Caudate nucleus (tissue), 63 donors: ENCODE measurements at places on chromosomes 6 and 20.

DNA sequence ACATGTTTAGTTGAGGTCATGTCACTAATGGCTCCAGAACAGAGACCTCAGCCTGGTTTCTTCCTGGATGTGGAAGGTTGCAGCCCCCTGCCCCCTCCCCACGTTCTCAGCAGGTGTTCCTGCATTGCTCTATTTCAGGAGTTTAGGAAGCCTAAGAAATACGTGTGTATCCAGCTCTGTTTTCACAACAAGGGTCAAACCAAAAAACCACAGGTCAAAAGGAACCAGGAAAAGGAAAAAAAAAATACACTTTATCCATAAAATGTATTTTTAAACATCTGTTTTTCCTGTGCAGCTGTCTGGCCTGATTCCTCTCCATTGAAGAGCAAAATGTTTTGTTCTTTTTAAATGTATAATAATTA, 107.9 kb upstream of the PLEKHG1 start:
- no peak for DNase-seq

DNA sequence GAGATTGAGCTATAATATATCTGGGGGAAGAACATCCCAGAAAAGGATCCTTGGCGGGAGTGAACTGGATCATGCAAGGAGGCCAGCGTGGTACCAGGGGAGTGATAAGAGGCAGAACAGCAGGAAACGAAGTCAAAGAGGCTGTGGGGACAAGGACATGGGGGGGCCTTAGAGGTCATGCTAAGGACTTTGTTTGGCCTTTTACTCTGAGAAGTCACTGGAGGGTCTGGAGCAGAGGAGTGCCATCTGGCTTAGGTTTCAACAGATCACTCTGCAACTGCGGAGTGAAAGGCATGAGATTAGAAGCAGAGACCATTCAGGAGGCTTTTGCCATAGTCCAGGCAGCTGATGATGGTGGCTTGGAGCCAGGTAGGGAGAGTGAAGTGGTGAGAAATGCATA, 24.3 kb downstream of the MRAP2 start:
- no peak for DNase-seq

DNA sequence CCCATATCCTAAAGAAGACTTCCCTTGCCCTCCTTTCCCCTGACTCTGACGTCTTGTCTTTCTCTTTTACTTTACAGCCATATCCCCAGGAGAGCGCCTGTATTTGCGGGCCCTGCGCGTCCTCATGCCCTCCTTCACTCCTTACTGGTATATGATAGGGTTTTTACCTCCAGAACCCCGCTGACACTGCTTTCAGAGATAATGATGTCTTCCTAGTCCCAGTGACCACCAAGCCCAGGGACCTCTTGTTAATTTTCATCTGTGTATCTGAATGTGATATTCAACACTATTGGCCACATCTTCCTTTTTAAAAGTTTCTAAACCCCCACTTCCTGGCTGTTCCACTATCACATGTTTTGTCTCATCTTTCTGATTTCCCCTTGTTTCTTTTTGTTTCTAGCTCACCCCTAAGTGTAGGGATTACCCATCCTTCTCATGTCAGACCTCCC, 102.0 kb downstream of the HIVEP1 start:
- no peak for DNase-seq

GRCh38 chr20:41938353-41938752, 320.2 kb upstream of the CHD6 start:
- DNase-seq: no peak

GRCh38 chr6:140718021-140718420, 1343.6 kb upstream of the CITED2 start:
- no peak for DNase-seq

GRCh38 chr6:119942078-119942752, 592.7 kb upstream of the MAN1A1 start:
- DNase-seq: no peak

GRCh38 chr6:21771626-21772320, 178.2 kb downstream of the SOX4 start:
- DNase-seq: no peak

- no peak for DNase-seq
Measured at GRCh38 chr6:9494864-9495263, 920.0 kb downstream of the TFAP2A start.

GRCh38 chr6:122719176-122719575, 60.3 kb upstream of the FABP7 start:
- no peak for DNase-seq

DNA sequence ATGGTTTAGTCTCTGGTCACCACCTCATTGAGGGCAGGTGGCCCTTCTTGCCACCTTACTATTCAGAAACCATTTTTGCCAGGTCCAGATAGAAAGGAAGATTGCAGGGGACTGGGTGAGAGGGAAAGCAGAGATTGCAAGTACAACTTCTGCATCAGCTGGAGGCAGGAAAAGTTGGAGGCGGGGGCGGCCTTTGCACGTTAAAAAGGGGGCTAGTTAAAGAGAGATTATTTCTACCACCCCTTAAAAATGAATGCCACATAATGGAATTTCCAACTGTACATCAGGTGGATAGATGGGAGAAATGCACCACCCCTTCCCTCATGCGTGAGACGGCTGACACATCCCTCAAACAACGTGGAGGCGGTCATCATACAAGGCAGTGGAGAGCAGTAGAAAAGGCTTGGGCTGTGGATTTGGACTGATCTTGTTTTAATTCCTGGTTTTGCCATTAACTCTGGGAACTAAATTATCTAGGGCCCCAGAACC, 95.4 kb upstream of the CNKSR3 start:
- DNase-seq: no peak

GRCh38 chr20:20454367-20454766, 86.5 kb downstream of the INSM1 start:
- no peak for DNase-seq

- DNase-seq: no peak
Measured at GRCh38 chr6:37622646-37623071, 75.0 kb downstream of the MDGA1 start.

- DNase-seq: no peak
Measured at GRCh38 chr6:115832186-115832585, 228.5 kb downstream of the FRK start.

- DNase-seq: no peak
Measured at GRCh38 chr6:39209911-39210310, 19.4 kb downstream of the KCNK5 start.

GRCh38 chr6:45988635-45989034, 27.0 kb downstream of the CLIC5 start:
- no peak for DNase-seq

DNA sequence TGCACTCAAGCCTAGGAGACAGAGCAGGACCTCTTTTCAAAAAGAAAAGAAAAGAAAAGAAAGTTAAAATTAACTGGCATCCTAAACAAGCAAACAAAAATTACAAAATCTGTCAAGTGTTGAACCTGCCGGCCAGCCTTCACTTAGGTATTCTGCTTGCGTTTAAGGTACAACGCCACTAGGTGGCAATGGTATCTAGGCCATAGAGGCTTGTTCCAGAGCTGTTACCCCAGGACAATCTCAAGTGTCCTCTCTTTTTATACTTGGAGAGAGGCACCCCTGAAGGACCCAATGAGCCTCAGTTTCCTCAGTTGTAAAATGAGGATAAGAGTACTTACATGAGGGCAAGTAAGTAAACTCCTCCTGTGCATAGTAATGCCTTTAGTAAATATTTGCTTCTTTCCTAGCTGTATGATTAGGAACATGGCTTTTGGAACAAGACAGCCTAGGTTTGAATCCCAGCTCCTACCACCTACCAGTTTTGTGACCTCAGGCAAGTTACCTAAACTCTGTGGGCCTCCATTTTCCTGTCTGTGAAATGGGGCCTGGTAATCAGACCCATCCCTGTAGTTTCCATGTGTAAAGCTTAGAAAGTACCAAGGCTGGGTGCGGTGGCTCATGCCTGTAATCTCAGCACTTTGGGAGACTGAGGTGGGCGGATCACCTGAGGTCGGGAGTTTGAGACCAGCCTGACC, 5.8 kb upstream of the PACSIN1 start:
- DNase-seq: no peak

DNA sequence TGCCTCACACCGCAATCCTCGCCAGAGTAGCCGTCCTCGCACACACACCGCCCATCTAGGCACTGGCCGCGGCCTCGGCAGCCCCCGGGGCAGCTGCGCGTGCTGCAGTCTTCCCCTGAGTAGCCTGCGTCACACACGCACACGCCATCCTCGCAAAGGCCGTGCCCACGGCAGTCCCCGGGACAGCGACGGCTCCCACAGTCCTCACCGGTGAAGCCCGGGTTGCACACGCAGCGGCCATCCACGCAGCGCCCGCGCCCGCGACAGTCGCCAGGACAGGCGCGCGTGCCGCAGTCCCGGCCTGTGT, 13.1 kb downstream of the TNXB start:
- DNase-seq: no peak

GRCh38 chr6:35945650-35946025, 24.7 kb upstream of the SRPK1 start:
- DNase-seq: no peak

DNA sequence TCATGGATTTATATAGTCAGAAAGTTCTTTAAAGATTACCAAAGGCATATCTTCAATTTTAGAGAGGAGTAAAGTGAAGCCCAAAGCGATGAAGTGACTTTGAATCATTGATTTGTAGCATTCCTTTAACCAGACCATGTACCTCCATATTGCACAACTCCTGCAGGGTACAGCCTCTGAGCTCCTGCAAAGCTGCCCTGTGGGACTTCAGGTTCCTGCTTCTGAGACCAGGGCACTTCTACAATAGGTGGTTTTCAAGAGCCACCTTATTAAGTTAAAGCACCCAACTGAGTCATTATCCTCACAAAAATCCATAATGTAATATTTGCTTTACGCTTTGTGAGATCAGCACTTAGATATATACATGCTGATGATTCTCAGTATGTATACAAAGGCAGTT, 270.7 kb upstream of the RGS17 start:
- DNase-seq: no peak

DNA sequence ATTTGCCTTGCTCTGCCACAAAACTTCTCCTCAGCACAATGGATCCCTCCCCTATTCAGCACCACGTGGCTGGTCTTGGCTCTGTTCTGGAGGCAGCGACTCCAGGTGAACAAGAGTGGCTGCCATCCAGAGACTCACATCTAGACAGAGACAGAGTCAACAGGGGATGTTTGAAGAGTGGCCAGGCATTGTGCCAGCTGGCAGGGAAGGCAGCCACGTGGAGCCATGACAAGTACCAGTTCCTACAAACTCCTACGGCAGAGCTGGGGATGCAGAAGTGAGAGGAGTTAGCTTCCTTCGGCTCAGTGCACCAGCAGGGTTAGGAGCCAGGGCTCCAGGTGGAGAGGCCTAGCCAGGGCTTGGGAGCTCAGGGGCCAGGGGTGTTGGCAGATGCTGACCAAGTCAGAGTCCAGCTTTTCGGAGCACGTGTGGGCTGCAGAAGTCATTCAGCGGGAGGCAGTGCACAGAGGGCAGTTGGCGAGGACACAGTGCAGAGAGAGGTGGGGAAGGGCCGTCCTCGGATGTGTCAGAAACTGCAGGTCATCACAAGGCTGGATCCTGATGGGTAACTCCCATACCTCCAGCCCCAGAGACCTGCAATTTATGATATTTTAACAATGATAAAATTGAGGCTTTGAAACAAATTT, 171.7 kb upstream of the PDE10A start:
- no peak for DNase-seq

- no peak for DNase-seq
Measured at GRCh38 chr6:160197662-160198061, 61.0 kb downstream of the SLC22A2 start.

GRCh38 chr20:44666066-44666465, 14.6 kb upstream of the ADA start:
- no peak for DNase-seq

- DNase-seq: no peak
Measured at GRCh38 chr20:25361287-25361683, 29.4 kb downstream of the ABHD12 start.

DNA sequence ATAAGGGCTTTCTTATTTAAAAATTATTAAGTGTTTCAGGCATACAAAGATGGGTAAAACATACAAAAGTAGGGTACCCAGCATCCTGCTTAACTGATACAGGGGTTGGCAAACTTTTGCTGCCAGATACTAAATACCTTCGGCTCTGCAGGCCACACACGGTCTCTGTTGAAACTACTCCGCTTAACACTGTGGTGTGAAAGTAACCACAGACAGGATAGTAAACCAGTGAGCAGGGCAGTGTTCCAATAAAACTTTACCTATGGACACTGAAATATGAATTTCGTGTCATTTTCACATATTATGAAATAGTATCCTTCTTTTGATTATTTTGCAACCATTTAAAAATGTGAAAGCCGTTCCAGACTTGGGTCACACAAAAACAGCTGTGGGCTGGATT, 92.4 kb downstream of the EYA2 start:
- no peak for DNase-seq

GRCh38 chr6:118253741-118254140, 294.4 kb upstream of the PLN start:
- DNase-seq: no peak
